Pancreas (tissue), 10 donors: ENCODE measurements at places on chromosomes 6 and 20.

DNA sequence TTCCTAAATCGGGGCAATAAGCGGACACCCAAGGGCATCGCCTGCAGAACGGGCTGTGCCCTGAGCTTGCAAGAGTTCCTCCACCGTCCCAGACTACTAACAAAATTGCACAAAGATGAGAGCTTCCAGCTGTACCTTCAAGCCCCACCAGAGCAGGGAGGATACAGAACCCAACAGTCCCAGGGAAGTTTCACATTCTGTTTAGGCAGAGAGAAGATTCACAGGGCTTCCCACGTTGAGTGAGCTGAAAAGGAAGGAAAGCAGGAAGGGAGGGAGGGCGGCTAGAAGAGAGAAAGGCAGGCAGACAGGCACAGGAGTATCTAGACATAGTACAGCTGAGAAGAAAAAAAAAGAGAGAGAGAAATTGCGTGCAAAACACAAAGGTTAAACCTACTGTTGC lies 112.6 kb upstream of the AFDN start:
- H3K4me3 ChIP-seq, result no peak overlapping the region
- H3K27me3 ChIP-seq, result no peaks in the 10 kb centered on the region
- H3K27ac ChIP-seq, result no peak overlapping the region
- no peak for DNase-seq

- no peaks in the 10 kb centered on the region for H3K4me1 ChIP-seq
- H3K36me3 ChIP-seq, result no peaks in the 10 kb centered on the region
- no peak for DNase-seq
- H3K27ac ChIP-seq, result no peak overlapping the region
- H3K4me3 ChIP-seq, result no peak overlapping the region
Observed at GRCh38 chr6:14276667-14277404, 159.3 kb downstream of the CD83 start.

DNA sequence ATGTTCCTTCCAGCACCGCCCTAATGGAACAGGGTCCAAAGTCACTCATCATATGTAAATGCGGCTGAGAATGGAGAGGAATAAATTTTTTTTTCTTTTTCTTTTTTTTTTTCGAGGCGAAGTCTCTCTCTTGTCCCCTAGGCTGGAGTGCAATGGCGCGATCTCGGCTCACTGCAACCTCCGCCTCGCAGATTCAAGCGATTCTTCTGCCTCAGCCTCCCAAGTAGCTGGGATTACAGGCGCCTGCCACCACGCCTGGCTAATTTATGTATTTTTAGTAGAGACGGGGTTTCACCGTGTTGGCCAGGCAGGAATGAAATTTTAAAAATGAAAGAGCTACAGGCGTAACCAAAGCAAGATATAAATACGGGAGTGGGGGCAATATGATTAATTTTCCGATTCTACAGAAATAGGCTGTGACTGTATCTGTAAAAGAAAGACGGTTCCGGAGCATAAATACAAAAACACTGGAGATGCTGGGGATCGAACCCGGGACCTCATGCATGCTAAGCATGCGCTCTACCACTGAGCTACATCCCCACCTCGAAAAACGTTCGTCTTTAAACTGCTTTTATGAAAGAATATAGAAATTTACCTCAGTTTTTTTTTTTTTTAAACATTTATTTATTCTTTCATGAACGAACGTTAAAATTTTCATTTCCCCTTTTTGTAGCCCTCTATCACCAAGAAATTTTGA lies 132.2 kb downstream of the GPX5 start:
- H3K4me3 ChIP-seq, result no peak overlapping the region
- H3K27ac ChIP-seq, result no peak overlapping the region
- no peak for DNase-seq
- H3K36me3 ChIP-seq, result no peaks in the 10 kb centered on the region

DNA sequence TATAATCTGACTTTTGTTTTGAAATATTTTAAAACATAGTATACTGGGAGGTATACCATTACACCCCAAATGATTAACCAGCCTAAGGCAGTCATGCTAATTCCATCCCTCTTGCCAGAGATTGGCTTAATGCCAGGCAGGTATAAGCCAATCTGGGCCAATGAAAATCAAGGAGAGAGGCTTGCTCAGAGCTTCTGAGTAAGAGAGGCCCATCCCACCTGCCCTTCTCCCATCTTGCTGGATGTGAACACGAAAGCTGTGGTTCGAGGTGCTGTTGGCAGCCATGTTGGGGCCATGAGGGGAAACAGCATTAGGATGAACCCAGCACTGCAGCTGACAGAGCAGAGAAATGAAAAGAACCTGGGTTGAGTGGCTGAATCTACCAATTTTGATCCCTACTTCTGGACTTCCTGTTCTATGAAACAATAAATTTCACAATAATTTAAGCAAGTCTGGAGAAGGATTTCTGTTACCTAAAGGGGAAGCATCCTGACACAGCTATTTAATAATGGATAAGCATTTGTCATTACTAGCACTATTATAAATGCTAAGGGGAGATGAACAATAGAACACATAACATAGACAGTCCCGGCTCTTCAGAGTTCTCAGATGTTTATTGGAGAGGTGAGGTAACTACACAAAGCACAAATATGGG lies 152.3 kb downstream of the CDC5L start:
- no peak for DNase-seq
- H3K4me1 ChIP-seq, result no peaks in the 10 kb centered on the region
